ENCODE measurements at places on chromosomes 1 and 21.

DNA sequence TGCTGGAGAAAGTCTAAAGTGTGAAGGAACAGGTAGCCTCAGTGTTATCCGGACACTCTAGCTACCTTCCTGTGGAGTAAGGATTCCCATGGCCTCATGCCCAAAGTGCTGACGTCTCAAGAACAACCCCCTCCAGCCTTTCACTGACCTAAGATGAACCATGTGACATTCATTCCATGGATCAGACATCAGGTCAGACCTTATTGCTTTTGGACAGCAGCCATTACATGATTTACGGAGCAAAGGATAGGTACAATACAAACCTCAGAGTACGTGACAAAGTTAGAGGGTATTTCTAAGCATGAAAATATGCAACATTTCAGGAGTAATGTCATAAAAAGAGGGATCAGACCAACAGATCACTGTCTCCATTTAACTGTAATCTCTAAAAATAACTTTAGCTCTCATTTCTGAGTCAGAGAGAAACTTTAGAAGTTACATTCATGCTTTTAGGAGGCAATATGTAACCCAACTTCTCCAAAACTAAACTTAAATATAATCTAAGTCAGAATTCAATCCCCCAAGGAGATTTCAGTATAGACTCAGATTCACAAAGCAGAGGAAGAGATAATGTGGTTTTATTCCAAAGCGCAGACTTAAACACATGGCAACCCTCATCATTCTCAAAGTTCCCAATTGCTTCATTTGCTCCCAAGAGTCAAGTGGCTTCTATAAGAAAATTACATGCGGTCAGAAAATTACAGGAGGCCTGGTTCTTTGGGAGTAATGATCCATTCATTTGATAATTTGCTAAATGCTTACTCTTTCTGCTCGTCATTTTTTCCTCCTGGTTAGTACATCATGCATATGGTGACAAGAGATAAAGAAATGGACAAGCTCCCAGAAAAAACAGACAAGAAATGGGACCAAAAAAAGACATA lies 280.4 kb downstream of the SETD4 start:
- peak; percentile 91 for DNase-seq

DNA sequence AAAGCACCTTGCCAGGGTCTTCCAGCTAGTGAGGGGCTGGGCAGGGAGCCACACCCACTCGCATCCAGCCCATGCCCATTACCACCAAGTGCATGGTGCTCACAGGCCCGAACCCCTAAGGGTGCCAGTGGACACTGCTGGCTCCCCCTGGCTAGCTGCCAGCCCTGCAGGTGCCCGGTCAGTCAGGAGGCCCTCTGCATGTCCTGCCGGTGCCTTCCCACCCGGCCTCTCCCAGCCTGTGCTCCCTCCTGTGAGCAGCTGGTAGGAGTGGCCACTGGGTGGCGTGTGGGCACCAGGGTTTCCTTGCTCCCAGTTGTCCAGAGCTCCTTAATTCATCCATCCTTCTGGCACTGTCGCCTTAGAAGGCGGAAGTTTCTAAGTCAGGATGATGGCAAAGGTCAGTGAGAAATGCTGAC lies 33.4 kb downstream of the QSOX1 start:
- DNase-seq = no peak

DNA sequence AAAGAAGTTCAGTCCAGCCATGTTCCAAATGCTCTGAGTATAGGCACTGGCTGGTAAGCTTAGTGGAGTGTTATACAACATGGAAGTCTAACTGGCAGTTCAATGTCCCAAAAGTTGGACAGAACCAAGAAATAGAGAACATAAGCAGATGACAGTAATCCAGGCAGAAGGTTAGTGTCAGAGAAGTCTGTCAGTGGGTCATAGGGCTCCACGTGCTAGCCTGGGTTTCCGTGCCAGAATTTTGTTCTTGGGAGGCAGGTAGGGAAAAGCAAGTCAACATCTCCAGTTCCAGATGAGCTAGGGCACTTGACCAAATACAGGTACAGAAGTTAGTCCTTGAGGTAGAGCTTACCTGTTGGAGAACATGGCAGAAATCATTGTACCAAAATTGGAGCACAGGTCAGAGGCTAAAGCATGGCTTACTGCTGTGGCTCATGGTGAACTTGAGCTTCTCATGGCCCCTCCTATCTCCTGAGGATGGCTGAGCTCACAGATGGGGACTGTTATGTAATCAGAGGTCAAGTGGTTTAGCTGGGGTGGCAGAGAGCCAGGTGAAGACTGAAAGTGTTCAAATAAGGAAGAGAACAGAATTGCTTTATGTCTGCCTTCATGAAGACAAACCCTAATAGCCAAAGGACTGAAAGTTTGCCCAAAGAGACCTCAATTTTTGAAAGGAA lies 170.8 kb downstream of the NFIA start:
- no peak for DNase-seq

GRCh38 chr1:7444363-7444762 lies 326.7 kb upstream of the VAMP3 start:
- DNase-seq = no peak

- no peak for DNase-seq
Observed at GRCh38 chr1:7373876-7374562, 397.1 kb upstream of the VAMP3 start.

- no peak for DNase-seq
Observed at GRCh38 chr1:202237052-202237451, 43.5 kb downstream of the LGR6 start.

GRCh38 chr21:33886321-33886720 lies 29.3 kb downstream of the ATP5PO start:
- no peak for DNase-seq

DNA sequence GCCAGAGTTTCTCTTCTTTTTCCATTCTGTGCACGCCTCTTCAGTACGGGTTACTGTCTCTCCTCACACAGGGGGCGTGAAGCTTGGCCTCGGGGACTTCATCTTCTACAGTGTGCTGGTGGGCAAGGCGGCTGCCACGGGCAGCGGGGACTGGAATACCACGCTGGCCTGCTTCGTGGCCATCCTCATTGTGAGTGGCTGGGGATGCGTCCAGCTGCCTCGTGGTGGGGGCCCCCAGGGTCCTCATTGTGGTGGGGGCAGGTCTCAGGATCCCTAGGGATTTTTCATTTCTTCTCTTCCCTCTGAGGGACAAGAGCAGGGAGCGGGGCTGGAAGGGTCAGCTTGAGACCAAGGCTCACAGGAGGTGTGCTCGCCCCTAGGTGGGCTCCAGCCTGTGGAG lies 23.5 kb downstream of the PSEN2 start:
- DNase-seq = no peak

DNA sequence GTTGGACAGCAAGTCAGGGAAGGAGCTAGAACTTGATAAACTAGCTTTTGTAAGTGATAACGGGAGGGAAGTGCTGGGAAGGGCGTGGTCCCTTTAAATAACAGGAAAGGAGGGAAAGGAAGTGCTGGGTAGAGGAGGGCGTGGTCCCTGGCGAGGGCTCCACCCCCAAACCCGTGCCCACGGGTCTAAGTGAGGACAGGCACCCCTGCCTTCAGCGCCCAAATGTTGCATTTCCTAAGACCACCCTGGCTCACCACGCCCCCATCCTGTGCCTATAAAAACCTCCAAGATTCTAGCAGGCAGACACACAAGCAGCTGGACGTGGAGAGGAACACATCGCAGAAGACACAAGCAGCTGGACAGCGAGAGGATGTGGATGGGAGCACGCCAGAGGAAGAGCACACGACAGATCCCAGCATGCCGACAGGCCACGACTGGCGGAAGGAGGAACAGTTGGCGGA lies 58.5 kb downstream of the PALMD start:
- no peak for DNase-seq

GRCh38 chr1:31531177-31531999 lies 44.9 kb upstream of the TINAGL1 start:
- DNase-seq = peak; percentile 33

DNA sequence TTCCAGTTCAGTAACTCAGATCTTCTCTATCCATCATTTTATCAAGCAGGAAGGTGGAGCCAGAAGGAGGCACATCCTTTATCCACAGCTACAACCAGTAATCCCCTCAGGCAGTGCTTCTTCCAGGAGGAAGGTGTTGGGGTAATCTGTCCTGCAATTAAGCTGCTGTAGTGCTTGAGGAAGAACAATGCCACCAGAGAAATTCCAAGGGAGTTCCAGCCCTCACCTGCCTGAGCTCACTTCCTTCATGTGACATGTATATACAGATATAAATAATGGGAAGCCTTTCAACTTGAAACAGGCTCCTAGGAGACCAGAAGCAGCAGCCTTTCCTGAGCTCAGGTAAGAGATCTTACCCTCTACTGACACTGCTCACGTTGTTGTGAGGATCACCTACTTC lies 2.2 kb upstream of the IL20 start:
- DNase-seq = no peak

DNA sequence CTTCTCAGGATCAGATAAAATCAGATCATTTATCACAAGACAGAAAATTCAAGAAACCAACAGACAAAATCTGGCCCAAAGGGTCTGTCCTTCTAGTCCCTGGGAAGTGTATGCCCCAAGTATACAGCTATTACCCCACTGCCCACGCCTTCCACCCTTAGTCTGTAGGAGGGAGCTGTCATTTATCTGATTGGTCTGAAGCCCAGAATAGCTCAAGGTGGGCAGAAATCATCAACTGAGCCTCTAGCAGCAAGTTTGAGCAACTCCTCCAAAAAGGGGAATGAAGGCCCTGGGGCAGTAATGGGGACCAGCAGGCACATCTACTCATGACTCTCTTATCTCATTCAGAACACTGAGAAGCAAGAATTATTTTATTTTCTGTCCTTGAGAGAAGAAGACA lies 126.9 kb downstream of the MATN1 start:
- DNase-seq = no peak

- no peak for DNase-seq
Observed at GRCh38 chr1:6103111-6103853, 57.6 kb downstream of the KCNAB2 start.

DNA sequence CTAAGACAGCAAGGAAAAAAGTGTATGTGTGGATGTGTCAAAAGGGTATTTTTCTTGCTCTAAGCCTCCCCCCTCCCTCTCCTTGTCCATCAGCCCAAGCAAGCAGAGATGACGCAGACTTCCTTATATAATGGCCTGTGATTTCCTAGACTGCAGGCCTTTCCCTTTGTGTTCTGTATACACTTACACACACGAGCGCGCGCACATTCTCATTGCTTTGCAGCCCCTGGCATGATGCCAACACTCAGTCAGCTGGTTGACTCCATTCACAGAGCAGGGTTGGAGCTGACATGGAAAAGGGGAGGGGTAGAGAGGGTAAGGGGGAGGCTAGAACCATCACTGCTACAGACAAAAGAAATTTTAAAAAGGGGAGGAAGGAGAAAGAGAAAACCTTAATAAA lies 41.8 kb downstream of the GATAD2B start:
- peak; percentile 87 for DNase-seq

DNA sequence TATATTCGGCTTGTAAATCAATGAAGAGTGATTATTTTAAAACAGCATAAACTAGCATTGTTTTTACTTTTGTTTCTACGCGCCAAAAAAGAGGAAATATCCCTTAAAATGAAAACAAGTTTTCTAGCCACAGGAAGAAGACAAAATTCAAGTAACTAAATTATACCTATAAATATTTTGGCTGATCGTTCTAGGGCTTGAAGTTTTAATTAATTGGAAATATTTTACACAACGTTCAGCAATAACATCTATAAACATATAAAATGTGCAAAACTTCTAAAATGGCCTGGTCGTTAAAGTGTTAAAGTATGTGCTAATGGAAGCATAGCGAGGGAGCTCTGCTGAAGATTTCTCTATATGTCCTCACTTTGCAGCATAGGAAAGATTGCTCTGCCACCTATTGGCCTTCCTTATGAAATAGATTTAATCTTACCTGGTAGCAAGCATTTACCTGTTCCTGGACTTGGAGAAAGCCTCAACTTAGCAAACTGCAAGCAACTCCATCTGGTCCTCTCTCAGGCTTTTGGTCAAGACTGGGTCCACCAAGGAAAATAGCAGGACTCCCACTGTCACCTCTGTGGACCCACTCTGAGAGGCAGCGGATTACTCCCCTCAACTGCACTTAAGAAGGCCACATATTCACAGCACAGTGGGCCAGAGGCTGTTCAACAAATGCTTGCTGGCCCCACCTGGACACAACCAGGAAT lies 351.3 kb upstream of the RUNX1 start:
- DNase-seq = peak; percentile 26

- DNase-seq = no peak
Observed at GRCh38 chr1:61245696-61246400, 163.5 kb downstream of the NFIA start.

DNA sequence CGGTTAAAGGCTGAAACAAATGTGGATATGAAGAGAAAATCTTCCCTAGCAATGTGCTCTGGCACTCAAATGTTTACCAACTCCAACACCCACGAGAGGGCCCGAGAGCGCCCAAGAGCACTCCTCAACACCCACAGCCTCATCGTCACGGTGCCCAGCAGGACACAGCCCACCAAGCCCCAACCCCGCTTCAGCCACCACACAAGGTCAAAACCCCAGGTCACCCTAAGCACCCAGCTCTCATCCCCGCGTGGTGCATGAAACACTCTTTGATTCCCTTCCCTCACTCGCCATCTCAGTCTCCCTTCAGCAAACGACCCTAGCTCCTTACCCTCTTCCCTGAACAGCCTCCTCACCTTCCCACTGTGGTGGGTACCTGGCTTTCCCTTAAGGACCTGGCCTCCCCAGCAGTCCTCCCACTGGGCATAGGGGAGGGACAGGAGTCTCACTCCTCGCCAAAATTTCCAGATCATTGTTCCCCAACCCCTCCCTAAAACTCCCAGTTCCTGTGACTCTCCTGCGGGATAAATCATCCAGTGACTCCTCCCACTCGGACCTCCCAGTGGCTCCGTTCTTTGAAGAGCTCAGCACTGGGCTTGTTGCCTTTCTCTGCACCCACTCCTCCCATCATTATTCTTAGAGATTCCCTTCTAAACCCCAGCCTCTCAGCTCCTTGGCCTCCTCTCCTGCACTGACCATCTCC lies 170.4 kb upstream of the SYT6 start:
- DNase-seq = no peak

DNA sequence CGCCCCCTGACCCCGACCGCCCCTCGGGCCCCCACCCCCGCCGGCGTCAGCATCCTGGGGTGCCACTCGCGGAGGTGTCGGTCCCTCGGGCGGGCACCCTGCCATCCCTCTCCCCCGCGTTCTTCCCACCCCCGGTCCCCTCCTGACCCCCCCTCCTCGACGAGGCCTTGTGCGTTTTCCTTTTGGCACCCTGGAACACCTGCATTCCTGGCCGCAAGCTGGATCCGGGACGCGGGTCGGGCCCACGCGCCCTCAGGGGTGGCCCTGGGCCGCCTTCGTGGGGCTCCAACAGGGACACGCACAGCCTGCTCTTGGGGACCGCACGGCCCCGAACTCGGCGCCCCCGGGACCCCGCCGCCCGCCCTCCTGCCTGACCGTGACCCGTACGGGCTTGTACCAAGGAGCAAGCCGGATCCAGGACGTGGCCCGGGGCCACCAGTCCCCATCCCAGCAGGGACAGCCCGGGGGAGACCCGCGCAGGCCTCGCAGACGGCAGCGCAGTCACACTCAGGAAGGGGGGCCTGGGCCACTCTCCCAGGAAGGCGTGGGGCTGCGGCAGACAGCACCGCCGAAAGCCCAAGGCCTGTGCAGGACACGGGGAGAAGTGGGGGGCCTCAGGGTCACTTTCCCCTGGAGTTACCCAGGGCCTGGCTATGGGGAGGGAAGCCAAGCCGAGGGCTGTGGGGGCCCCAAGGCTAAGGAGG lies 579 bp upstream of the SLC19A1 start:
- DNase-seq = no peak

GRCh38 chr1:197680311-197680710 lies 95.0 kb downstream of the DENND1B start:
- no peak for DNase-seq
